HS-27A (cell line): ENCODE measurements at places on chromosomes 12 and 14.

- DNase-seq, result no peak
These were observed 15.1 kb downstream of the CHD8 start for GRCh38 chr14:21440859-21441258.

DNA sequence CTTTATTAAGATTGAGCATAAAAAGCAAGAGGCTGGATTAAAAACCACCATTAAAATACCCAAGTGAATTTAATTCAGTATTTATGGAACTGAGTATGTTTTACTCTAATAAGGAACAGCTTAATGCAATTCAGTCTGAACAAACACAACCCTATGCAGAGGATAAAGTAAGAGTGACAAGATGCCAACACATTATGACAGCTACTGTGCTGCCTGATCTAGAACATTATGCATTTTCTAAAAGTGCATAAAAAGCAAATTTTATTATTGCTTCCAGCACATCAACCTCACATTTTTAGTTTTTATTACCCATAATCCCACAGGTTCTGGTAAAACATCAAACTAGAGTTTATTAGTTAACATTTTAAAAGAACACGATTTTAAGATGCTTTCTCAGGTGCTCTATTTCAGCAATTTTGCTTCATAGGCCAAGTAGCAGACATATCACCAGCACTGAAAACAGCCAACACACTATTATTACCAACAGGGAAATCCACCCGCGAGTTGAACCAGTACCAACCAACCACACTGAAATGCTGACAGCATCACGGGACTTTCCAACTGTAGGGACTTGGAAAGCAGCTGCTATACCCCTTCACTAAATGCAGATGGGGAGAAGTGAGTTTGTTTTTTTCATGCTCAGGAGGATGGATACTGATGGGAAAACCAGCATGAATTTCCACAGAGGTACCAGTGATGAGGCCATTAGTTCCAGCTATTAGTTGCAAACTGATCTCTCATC is 372.1 kb downstream of the KCNH5 start:
- DNase-seq, result no peak

DNA sequence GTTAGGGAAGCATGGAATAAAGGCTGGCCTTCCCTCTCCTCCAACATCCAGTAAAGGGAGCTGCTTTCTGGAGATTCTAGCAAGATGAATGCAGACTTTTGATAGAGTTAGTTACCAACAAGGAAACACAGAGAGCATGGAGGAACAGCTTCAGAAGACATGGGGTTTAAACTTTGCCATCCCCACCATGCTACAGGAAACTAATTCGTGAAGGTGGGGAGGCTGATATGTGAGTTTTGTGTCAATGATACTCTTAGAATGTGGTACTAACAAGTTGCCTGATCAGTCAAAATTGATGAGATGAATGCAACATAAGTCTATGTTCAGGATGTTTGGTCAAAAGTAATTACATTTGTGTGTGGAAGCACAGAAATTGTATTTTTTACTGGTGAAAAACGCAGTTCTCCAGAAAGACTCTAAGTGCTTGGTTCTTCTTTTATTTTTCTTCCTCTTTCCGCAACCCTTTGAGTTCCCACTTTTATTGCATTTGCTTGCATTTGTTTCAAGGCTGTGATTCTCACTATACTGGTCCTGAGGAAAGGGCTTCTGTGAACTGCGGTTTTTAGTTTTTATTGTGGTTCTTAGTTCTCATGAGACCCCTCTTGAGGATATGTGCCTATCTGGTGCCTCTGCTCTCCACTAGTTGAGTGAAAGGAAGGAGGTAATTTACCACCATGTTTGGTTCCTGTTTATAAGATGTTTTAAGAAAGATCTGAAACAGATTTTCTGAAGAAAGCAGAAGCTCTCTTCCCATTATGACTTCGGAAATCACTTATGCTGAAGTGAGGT is at the start of gene CLEC4A:
TSS of gene CLEC4A (plus strand) at position 494 of the 789 bp plus-strand sequence. CDS start at position 756, 262 bp downstream.
- no peak for DNase-seq

GRCh38 chr12:67352682-67353081 is 83.5 kb downstream of the CAND1 start:
- DNase-seq, result no peak

- DNase-seq, result no peak
These were observed 669 bp upstream of the CDKN3 start for GRCh38 chr14:54396183-54396492.

DNA sequence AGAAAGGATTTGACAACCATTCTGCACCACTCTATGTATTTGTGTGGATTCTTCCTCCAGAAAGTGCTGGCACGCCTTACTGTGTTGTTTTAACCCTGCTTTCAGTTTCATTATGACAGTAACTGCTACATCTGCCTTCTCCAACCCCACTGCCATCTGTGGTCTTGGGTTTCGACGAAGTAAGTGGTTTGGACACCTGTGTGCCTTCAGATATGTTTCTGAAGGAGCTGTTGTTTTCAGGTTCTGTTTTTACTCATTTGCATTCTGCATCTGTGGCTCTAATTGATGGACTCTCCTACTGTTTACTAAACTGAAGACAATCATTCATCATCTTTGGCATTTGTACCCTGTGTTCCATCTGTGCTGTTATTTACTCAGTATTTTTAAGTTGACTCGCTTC is 4.1 kb downstream of the TSHR start:
- DNase-seq, result no peak
